ENCODE measurements at places on chromosomes 6 and 20. TPM values are rescaled to one million over a fixed set of nuclear protein-coding genes. Genes with fewer than 3 reads are reported as not detected.

DNA sequence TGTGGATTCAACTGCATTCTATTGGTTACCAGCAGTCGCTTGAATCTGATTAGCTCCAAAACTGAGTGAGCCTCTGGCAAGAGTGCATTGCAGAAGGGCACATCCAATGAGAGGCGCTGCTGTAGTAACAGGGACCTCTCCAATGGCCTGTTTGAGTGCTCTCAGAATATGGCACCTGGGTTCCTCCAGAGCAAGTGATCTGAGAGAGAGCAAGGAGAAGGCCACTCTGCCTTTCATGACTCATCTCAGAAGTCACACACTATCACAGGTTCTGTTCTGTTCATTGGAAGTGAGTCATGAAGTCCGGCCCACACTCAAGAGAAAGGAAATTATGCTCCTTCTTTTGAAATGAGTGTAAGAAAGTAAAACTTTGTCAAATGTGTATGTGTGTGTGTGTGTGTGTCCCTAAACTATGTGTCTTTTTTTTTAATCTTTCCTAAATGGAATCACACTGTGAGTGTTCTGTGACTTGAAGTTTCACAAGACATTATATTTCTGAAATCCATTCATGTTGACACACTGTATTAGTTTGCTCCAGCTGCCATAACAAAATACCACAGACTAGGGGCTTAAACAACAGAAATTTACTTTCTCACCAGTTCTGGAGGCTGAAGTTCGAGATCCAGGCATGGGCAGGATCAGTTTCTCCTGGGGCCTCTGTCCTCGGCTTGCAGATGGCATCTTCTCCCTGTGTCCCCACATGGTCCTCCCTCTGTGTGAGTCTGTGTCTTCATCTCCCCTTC is 138.3 kb upstream of the CDYL start:
- DNase-seq, result no peak

GRCh38 chr6:101597693-101598092 is 204.2 kb downstream of the GRIK2 start:
- DNase-seq, result no peak

- DNase-seq, result no peak
Observed at GRCh38 chr6:41470331-41471063, 75.7 kb upstream of the FOXP4 start.

DNA sequence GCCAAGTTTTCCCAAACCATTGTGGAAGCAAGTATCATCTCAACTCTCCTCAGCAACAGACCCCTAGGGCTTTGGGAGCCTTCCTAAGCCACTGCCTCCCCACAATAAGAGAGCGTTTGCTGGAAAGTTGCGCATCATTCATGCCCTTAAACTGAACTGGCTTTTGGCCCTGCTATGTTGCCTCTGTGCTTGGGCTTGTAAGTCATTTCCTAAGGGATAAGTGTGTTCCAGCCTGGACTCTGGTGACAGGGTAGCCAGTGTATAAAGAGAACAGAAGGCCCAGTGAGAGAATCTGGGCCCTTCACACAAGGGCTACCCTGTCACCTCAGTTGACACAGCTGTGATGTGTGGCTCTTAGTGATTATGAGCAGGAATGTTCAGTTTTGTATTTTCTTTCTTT is 77.8 kb downstream of the COL9A1 start:
- DNase-seq, result no peak

DNA sequence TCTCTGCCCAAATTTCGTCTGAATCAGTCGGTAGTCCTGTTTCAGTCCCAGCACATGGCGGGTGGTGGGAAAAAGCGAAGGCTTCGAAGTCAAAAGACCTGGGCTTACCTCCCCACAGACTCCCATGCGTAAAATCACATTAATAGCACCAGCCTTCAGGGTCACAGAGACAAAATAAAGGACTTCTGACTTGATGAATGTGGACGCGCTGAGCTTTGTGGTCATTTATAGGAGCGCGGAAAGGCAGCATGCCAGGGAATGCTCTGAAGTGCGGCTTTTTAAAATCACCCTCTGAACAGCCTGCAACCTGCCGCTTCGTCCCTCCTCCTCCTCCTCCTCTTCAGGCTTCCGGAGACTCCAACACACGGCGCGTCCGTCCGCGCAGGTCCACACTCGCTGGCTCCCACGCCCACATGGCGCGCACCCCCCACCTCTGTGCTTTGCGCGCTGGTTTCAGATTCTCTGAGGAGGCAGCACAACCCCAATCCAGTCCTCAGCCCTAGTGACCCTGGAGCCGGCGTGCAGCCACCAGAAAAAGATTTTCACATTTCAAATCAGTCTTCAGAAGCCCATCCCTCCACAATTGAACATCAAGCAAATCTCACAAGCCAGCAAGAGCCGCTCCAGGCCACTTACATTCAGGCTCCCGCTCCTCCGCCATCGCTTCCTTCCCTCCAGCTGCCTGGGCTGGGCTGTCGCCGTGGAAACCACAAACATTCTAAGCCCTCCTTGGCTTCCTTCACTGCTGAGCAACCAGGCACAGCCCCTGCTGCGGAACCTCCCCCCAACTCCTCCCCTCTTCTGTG is at the start of gene C6orf118:
TSS of gene C6orf118 (minus strand) at position 680 of the 806 bp plus-strand sequence. CDS start at position 661, 19 bp downstream.
- DNase-seq, result peak; percentile 84

DNA sequence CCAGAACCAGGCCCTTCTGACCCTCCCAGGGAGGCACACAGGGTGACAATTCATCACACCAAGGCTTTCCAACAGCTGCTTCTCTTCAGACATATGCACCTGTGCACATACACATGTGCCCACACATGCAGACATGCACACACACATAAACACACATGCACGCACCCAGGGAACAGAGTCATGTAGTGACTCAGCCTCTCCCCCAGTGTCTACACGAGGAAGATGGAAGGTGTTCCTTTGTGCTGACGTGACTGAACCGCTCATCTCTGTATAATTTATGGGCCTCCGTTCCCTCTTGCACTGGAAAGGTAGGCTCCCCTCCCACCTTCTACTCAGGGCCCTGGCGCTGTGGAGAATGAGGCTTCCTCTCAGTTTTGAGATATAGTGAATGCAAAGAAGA is 23.8 kb upstream of the PLEKHG1 start:
- peak; percentile 21 for DNase-seq

- DNase-seq, result no peak
Observed at GRCh38 chr6:70753870-70754380, 86.2 kb downstream of the SMAP1 start.

DNA sequence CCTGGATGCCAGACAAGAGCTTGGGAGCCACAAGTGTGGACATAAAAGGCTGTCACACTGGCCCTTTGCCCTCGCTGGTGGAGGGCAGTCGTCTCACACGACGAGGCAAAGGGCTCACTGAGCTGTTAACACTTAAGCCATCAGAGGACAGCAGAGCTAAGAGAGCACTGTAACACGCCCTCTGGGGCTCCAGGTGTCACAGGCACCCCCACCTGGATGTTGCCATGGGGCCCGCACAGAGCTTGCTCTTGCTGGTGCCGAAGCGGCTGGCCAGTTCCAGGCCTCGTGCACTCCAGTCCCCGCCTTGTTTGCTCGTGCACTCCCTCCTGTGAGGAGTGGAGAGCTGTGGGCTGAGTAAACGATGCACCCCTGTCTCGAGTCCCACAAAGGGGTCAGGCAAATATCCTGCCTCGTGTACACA is 37.4 kb downstream of the SLC35D3 start:
- no peak for DNase-seq

GRCh38 chr6:40439026-40439800 is 148.0 kb downstream of the LRFN2 start:
- no peak for DNase-seq

- DNase-seq, result no peak
Observed at GRCh38 chr20:33482581-33482980, 7.3 kb upstream of the CBFA2T2 start.

- DNase-seq, result no peak
Observed at GRCh38 chr6:44761046-44761445, 373.5 kb downstream of the CDC5L start.

DNA sequence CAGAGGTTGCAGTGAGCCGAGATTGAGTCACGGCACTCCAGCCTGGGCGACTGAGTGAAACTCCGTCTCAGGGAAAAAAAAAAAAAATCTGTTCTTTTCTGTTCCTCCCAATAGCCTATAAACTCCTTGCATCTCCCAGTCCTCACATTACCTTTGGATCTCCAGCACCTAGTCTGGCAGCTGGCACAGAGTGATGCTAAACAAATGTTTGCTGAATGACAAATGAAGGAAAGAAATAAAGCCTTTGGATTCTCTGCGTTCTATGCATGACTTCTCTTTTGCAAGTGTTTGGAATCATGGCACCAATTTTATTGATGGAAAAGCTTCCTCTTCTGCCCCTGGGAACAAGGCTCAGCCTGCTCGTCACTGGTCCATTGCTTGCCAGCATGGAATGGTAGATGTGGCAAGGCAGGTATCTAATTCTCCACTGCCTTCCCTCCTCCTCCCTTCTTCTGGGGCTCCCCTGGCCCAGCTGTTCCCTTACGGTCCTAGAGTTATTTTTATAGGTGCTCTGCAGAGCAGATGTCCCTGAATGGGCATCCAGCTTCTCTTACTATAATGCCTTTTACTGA is 53.6 kb upstream of the FYN start:
- no peak for DNase-seq

- no peak for DNase-seq
Observed at GRCh38 chr20:5279661-5280060, 37.1 kb downstream of the PROKR2 start.

- no peak for DNase-seq
Observed at GRCh38 chr6:15620611-15621010, 42.2 kb downstream of the DTNBP1 start.

DNA sequence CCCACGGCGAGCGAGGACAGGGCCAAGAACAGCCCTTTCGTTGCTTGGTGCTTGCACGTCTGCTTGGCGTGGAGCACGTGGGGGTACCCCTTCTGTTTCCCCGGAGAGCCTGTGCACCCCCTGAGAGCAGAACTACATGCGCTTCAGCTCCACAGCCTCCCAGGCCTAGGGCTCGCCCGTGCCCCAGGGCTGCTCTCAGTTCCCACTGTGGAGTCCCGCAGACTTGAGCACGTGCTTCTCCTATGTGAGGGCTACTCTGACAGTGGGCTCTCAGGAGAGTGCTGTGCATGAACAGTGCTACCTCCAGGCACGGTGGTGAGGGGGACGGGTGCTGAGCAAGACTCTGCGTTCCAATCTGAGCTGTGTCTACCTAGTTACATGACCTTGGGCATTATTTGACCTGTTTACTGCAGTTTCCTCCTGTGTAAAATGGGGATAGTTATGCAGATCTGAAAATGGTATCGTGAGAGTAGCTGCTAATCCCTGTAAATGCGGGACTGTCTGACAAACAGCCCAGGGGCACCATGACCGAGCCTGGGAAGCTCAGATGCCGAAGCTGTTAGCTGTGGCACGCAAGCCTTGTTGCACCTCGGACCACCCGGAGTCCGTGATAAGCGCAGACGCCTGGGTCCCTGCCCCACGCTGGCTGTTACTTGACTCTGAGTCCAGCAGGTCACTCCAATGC is 82.4 kb downstream of the IRF4 start:
- no peak for DNase-seq

- DNase-seq, result no peak
Observed at GRCh38 chr6:79280756-79281155, 46.3 kb upstream of the HMGN3 start.

DNA sequence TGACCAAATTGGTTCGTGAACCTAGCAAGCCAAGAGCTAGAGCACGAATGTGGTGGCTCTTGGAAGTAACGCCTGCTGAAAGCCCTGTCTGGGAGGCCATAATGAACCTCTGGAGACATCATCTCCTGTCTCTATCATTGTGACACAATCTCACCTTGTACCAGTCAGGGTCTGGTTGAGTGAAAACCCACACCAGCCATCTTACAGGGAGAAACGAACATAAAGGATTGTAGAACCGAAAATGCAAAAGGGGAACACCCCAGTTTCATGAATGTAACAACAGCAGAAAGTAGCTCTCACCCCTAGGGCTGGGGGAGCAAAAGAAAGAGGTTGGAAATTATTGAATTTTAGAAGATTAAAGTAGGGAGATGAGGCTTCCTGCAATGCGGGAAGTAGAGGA is 50.9 kb upstream of the TAB2 start:
- no peak for DNase-seq

DNA sequence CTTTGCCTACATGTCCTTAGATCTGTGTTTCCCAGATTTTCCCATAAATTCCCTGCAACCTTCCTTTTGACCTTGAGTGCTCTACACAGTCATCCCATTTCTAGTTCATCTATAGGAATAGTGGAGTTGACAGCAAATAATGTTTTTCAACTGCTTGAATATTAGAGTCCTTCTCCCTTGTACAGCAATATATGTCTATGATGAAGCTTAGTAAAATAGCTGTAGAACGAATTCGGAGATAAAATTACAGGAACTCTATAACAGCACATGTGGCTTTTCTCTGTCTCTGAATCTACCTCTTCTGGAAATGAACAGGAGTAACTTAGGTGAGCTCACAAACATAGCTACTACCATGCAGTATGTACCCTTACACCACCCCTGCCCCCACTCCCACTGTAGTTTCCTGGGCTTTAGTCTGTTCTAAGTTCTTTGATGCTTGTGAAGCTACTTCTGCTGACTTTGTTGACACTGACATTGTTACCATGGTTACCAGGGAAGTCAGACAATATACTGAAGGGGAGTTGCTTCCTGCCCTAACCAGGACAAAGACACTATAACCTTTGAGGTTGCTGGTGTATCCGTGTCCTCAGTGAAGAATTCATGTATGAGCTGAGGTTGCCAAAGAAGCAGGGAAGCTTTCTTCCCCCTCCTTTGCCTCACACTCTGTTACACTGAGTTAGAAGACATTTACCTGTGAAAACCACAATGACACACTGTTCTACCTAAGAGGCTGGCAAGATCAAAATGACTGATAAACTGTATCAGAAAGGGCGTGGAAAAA is 35.8 kb upstream of the SHLD1 start:
- DNase-seq, result peak; percentile 23

MRAP2 gene
- total RNA-seq, result 5.6 TPM

MAS1 gene
- 0.05 TPM for total RNA-seq

ULBP3 gene
- 3.4 TPM for total RNA-seq

MUCL3 gene
- not detected for total RNA-seq

GTSF1L gene
- total RNA-seq, result not detected

THBS2 gene
- total RNA-seq, result 140 TPM

TMEM14C gene
- 90.4 TPM for total RNA-seq

ANKRD66 gene
- not detected for total RNA-seq

CTSZ gene
- total RNA-seq, result 55.1 TPM
